Esophagus squamous epithelium (tissue), 5 donors: ENCODE measurements at places on chromosomes 6 and 20.

DNA sequence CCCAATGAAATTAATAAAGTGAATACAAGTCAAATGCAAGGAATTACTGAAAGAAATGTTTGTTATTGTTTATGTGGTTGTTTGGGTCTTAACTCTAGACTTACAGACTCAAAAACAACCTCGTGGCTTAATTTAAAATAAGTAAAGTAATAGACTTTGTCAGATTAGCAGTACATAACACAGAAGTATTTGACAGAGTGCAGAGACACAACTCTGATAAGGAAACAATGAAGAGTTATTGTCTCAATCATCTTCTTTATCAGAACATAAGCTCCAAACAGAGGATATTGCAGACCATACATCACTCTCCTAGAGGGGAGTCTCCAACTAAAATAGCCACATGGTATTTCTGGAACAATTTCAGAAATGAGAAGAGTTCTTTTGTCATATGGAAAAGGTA is 487.7 kb upstream of the HS3ST5 start:
- DNase-seq: no peak

GRCh38 chr6:132067286-132067685 is 116.1 kb upstream of the CCN2 start:
- no peak for DNase-seq

GRCh38 chr6:170552765-170553533 is at the start of gene PSMB1:
PSMB1 (minus strand) TSS chr6:170553307; CDS start chr6:170553242, 65 bp downstream.
- peak; percentile 69 for DNase-seq

- DNase-seq: no peak
Measured at GRCh38 chr6:26032340-26033084, 54.7 kb upstream of the HFE start.

DNA sequence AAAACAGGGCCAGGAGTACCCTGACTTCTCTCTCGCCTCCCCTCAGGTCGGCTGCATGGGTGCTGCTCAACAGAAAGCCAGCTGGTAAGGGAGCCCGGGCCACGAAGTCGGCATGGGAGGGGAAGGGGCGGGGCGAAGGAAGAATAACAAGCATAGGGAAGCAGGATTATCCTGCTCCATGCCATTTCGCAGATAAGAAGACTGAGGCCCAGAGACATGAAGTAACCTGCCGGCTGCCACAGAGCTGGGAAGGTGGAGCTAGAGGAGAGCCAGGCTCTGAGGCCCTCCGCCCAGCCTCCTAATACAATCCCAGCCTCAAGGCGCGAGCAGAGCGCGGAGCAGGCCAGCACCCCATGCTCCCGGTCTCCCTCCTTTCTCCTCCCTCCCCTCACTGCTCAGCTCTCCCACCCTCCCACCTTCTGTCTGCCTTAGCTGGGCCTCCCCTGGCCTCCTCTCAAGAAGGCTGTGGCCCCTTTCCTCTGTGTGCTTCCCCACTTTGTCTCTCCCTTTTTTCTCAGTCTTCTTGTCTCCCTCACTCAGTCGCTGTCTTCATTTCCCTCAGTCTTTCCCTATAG is 13.2 kb upstream of the HMGA1 start:
- no peak for DNase-seq

DNA sequence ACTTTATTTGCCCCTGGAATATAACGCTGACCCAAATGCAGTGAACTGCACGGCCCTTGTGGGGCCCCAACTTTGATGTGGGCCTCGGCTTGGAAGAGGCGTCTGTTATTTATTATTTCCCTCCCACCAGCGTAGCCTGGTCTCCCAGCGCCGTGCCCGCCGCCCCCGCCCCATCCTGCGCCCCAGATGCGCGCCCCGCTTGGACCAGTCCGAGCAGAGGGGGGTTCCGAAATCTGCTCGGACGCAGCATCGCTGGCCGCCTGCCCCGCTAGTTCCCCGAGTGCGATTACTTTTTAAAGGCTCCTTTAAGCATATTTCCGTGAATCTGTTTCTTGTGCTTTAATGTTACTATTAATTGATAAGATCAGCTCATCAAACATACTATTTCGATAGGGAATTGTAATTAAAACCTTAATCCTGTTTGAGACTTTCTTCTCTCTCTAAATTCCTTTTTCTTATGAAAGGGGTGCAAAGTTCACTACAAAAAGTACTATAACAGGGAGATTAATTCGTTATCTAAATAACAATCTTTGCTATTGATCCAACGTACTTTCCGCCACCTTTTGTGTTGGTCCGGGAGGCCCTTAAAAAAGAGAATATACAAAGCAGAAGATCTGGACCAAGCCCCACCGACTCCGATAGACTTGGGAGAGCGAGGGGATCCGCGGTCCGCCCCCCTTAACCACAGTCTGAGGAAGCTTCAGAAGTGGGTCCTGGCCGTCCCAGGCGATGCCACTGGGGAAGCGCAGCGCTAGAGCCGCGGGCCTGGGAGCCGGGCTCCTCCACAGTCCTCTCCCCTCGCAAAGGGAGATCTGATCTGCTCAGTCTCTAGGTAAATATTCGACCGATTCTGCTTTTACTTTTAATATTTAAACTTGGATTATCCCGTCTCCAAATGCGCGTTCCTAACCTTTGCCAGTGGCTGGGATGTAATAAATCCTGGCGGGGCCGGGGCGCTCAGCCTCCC is 10.2 kb downstream of the POU3F2 start:
- DNase-seq: no peak

- DNase-seq: no peak
Measured at GRCh38 chr20:52826321-52826720, 145.8 kb upstream of the TSHZ2 start.

GRCh38 chr20:50368813-50369224 is 141.4 kb upstream of the PTPN1 start:
- DNase-seq: no peak

GRCh38 chr6:82270881-82271635 is 23.5 kb upstream of the IBTK start:
- DNase-seq: no peak

DNA sequence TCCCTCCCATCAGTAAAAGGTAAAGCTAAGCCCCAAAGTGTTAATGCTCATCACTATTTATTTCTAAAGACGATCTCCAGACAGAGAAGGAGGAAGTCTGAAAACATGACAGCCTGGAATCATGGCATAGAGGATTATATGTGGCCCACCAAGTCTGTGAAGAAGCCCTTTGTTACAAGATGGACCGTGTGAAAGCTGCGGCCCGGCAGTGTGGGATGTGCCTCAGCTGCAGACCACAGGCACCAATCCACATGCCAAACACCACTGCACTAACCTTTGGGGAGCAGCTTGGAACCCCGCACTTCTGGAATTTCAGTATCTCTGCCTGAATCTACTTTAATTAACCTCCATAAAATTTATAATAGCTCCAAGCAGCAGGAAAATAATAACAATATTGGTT is 90.4 kb downstream of the SLC23A2 start:
- DNase-seq: no peak

DNA sequence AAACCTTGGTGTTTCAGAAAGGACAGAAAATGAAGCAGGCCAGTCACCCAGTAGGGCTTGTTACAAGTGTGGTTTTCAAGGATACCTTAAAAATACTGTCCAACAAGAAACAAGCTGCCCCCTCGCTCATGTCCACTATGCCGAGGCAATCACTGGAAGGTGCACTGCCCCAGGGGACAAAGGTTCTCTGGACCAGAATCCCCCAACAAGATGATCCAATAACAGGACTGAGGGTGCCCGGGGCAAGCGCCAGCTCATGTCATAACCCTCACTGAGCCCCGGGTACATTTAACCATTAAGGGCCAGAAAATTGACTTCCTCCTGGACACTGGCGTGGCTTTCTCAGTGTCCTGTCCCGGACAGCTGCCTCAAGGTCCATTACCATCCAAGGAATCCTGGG is 6.6 kb upstream of the NT5DC1 start:
- DNase-seq: no peak

GRCh38 chr6:31272436-31272835 is 544 bp upstream of the HLA-C start:
- DNase-seq: no peak

GRCh38 chr6:17405944-17406245 is 12.5 kb downstream of the CAP2 start:
- DNase-seq: no peak

- DNase-seq: no peak
Measured at GRCh38 chr6:55841341-55841740, 34.0 kb downstream of the BMP5 start.

DNA sequence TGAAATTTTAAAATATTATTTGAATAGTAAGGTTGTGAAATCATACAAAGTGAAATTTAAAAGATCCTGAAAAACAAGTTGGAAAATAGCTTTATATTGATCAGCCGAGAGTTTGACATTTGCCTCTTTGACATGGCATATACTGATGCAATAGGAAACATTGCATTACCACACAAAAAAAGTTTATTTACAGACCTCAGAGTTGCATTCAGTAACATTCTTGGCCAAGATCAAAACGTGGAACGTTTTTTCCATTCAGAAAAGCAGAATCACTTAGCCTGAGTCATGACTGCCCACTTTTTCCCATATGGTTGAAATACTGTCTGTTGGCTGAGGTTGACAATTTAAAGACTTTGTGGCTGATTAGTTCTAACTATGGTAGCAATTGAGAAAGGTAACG is 55.1 kb upstream of the BACH2 start:
- DNase-seq: no peak

- no peak for DNase-seq
Measured at GRCh38 chr20:24958506-24959385, 9.7 kb downstream of the CST7 start.

DNA sequence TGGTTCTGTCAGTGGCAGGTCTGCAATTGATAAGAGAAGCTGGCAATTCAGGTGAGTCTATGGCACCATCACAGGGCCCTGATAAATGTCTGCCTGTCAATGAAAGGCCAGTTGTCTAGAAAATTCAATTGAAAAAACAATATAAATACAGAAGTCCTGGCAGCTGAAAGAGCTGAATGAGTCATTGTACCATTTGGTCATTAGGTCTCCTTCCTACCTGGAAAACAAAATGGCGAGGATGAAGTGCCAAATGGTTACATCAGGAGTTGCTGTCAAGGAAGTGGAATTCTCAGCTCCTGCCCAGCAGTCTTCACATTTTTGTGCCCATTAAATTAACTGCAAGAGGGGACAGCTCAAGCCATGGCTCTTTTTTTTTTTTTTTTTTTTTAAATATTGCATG is 37.7 kb downstream of the PEX7 start:
- DNase-seq: no peak

GRCh38 chr6:85135376-85136094 is 314.3 kb upstream of the NT5E start:
- DNase-seq: no peak

GRCh38 chr6:42025066-42025844 is 25.1 kb upstream of the TAF8 start:
- DNase-seq: no peak

DNA sequence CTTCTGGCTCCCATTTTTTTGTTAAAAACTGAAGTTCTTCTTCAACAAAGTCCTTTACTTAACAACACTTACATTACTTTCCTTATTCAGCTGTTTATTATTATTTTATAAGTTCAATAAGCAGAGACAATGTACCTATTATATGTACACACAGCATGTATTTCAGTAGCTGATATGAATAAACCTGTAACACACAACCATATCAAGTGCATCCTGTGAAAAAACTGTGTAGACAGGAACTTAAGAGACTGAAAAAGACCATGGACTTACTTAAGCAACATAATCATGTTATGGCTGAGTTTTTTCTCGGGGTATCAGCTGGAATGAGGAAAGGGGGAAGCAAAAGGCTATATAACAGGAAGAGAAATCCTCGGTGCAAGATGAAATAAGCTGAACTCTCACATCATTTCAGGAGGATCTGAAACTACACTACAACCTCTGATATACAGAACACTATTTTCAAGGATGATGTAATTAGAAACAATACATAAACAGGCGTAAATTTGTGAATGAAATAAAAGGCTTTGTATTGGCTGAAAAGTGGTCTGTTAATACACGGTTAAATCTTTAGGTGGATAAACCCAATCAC is 70.9 kb downstream of the REV3L start:
- DNase-seq: no peak

DNA sequence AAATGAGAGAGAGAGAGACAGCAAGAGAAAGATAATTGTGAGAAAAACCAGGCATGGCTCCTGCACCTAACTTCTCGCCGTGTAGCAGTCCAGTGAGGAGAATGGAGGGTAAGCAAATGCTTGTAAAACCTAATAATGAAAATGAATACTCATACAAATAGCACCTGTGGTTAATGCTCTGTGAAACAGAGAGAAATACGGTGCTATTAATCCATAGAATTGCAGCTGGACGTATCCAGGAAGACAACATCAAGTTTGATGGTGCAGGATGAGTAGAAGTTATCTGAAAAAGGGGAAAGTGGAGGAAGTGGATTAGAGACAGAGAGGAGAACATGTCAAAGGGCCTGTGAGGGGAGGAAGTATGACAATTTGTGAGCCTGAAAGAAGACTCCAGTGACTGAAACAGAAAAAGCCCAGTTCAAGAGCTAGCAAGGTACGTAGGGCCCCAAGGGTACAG is 89.4 kb upstream of the PAK5 start:
- DNase-seq: no peak
